ENCODE measurements at places on chromosomes 7 and 10.

DNA sequence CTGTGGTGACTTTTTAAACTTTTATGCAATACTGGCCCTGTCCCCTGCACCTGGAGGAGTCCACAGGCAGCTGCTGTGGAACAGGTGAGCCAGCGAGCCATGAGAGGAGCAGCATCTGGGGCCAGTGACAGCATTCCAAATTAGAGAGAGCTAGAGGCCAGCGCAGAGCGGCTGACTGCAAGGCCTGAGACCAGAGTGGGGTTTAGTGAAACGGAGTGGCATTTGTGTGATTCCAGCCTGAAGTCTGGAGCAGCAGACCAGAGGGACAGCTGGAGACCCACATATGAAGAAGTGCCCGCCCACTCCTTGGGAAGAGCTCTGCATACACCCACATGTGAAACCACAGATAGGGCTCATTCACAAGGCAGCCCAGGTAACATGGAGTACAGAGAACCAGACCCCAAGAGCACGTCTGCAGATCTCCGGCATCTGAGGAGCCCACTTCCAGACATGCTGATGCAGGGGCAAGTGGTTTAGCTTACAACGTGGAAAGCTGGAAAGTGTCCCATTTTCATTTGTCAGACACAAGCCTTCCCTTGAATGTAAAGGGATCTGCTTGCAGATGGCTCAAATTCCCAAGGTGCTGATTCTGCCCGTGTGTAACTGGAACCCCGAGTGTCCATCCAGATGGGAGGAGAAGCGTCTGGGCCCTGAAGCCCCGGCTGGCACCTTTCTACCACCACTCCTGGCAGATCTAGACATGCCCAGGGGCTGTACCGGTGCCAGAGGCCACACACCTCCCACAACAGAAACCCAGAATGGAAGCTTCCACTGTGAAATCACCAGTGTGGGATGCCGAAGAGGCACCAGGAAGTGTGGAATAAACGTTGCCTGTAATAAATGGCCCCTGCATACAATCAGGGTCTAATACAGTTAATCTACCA, 256.0 kb upstream of the TCERG1L start:
- DNase-seq, result no peak

DNA sequence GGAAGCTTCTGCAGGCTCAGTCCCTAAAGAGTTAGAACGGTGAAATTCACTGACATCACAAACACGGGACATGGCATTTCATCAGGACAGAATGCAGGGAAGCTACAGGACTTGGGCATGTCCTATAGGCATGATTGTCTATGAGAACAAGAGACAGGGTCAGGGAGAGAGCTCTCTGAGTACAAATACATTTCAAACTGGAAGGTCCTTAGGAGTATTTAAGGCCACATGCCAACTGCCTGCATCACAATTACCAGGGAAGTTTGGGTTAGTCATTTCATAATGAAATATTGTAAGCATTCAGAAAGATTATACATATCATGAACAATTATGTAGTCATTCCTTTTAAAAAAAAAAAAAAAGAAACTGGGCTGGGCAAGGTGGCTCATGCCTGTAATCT, 71.3 kb downstream of the CREB3L2 start:
- DNase-seq, result no peak

DNA sequence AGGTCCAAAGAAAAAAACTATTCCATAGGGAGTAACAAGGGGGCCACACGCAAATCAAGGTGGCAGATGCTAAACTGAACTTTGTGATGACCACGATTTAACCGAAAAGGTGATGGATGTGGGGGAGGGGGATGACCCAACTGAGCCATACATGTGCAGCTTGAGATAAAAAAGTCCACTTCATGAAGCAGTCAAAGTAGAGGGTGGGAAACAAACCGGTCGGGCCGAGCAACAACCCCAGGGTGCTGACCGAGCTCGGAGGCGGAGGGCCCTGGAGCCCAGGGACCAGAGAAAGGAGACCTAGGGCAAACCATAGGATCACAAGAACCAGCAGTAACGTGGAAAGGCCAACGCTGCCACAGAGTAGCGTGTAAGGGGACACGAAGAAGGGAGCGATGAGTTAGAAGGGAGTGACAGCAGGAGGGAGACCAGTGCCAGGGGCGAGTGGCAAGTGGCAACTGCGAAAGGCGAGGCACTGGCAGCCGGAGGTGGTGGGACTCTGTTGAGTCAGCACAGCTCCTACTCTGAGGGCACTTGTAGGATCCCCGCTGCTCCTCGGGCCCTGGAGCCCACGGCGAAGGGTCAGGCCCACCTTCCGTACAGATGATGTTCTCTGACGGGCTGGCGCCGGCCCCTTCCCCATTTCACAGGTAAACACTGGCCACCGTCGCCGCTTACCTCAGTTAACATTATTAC, 540 bp downstream of the SNX13 start:
- no peak for DNase-seq

DNA sequence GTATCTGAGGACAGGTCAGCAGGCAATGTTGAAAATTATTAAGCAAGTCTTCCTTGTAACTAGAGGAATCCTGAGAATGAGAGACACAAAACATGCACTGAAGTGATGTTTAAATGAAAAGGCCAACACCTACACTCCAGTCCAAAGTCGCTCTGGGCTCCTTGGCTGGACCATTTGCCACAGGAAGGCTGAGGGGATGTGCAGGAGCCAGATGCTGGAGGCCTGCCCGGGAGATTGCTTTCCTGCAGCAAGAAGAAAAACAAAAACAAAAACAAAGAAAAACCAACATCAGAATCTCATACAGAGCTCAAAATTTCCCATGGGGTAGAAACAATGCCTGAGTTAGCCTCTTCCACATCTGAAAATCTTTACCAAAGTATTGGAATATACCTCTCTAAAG, 157.0 kb downstream of the DGKI start:
- no peak for DNase-seq
